ENCODE measurements at places on chromosomes 1 and 21.

DNA sequence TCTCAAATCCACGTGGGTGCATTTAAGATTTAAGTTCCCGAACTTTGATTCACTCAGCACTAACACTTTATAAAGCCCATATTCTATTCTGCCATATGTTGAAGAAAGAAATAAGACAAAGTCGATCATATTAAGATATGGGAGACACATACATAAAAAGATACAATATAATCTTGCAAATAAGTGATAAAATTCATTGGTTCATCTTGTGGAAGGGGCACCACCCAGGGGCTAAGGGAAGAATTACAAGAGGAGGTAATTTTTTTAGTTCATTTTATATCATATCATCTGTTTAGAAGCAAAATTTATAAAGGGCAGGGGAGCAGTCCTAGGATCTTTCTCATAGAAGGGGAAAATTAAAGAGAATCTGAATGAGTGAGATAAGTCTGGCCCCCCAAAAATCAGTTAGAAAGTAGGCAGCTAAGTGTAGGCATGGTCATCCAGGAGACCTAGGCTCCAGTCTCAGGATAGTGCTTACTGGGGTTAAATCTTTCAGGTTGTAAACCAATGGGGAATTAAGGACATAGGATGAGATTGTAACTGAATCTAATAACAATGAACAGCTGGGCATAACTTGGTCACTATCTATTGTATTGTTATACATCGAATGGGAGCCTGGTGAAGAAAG, 124.2 kb upstream of the L1TD1 start:
- peak; percentile 14 for DNase-seq

DNA sequence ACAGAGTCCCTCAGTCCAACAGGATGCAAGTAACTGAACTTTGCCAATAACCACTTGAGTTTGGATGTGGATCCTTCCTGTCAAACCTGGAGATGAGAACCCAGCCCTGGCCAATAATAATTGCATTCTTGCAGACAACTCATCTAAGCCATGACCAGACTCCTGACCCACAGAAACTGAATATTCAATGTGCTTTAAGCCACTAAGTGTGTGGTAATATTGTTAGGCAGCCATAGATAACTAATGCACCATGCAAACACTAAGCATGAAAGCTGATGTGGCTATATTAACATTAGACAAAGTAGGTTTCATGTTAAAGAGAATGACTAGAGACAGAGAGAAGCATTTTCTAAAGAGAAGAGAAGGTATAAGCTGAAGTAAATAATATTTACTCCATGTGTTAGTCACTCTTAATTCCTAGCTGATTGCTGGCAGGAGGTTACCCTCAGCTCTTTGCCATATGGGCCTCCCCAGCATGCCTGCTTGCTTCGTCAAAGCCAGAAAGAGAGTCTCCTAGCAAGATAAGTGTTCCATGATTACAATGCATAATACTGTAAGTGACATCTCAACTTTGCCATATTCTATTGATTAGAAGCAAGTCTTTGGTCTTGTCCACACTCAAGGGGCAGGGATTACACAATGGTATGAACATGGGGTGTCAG, 276.4 kb upstream of the PLXNA2 start:
- DNase-seq = peak; percentile 31

- no peak for DNase-seq
Measured at GRCh38 chr1:212506666-212507065, 73.9 kb downstream of the NENF start.

DNA sequence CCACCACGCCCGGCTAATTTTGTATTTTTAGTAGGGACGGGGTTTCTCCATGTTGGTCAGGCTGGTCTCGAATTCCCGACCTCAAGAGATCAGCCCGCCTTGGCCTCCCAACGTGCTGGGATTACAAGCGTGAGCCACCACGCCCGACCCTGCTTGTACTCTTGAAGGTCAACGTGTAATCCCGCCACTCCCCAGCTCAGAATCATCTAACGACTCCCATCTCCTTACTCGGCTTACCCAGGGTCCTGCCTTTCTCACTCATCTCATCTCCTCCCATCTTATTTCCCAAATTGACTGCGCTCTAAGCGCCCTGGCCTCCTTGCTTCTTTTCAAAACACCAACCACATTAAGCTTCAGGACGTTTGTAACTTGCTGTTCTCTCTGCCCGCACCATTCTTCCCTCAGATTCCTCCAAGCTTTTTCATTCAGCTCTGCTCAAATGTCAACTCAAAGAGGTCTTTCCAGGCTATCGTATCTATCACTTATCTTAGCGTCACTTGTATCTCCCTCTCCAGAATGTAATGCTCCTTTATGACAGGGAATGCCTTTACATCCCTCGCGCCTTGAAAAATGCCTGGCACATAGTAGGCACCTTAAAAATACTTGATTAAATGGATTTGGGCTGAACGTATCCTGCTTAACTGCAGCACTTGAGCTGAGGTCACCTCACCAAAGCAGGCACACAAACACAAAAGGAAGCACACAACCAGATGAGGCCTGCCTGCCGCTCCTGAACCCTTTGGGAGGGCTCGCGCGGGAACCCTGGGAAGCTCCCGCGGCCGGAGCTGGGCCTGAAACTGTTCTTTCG, 1.4 kb upstream of the USP1 start:
- no peak for DNase-seq

- peak; percentile 22 for DNase-seq
Measured at GRCh38 chr1:115705085-115705951, 63.2 kb downstream of the CASQ2 start.
